ENCODE measurements at places on chromosomes 12 and 14. TPM values are rescaled to one million over a fixed set of nuclear protein-coding genes. Genes with fewer than 3 reads are reported as not detected.

Gene DIO3
- total RNA-seq = 0.34 TPM

Gene KRT5
- total RNA-seq = 0.44 TPM

Gene FGF6
- not detected for total RNA-seq

Gene P3H3
- total RNA-seq = 32.2 TPM

Gene AGAP2
- total RNA-seq = 15.8 TPM

Gene A2ML1
- not detected for total RNA-seq

GRCh38 chr12:91099341-91099740 lies 12.0 kb downstream of the LUM start:
- H3K4me3 ChIP-seq = no peak overlapping the region
- H3K27me3 ChIP-seq = no peaks in the 10 kb centered on the region
- H3K4me1 ChIP-seq = peaks cover 14% of the 10 kb centered on the region
- no peaks in the 10 kb centered on the region for H3K36me3 ChIP-seq

DNA sequence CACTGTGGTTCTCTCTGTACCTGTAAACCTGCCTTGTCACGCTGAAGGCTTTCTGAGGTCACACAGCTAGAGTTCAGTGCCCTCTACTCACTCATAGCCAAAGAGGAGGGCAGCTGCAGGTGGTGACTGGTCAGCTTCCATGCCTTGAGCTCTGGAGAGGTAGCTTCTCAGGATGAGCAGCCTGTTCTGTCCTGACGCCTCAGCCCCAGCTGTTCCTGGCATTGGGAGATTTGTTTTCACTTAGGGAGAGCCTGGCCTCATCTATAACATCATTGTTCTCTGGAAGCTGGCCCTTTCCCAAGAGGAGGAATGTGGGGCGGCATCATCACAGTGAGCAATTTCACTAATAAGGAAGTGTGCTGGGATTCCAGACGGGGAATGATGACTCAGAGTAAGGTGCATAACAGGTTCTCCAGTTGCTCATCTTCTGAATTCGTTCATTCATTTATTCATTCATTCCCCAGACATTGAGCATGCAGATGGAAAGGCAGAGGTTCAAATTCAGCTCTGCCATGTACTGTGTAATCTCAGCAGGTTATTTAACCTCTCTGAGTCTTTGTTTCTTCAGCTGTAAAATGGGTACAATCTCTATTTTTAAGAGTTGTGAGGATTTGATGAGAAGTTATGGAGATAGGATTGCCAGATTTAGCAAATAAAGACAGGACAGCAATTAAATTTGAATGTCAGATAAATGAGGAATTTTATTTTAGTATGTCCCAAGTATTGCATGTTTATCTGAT lies 255.8 kb upstream of the CRY1 start:
- H3K27ac ChIP-seq = peak overlapping the region; percentile 52
- H3K36me3 ChIP-seq = no peaks in the 10 kb centered on the region
- peaks cover 86% of the 10 kb centered on the region for H3K4me1 ChIP-seq
- peak; percentile 94 for DNase-seq
- H3K27me3 ChIP-seq = no peaks in the 10 kb centered on the region

GRCh38 chr12:104352106-104352713 lies 48.7 kb downstream of the EID3 start:
- no peak overlapping the region for H3K4me3 ChIP-seq
- peaks cover 33% of the 10 kb centered on the region for H3K36me3 ChIP-seq
- no peaks in the 10 kb centered on the region for H3K4me1 ChIP-seq
- H3K27me3 ChIP-seq = no peaks in the 10 kb centered on the region
- H3K27ac ChIP-seq = no peak overlapping the region
- DNase-seq = no peak

DNA sequence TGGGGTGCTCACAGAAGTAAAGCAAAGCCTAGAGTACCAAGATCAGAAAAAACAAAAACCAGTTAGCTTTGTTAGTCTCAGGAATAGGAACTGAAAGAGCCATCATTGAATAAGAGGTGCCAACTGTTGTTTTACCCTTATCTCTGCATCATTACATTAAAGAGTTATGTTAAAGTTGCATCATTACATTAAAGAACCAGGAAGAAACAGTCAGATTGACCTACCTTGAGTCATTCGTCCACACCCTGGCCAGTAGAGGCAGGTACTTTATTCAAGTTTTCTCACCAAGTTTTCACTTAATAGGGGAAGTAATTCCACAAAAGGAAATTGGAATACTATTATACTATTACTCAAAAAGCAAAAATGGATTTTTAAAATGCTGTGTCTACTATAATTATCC lies 121.7 kb upstream of the CNOT2 start:
- H3K4me3 ChIP-seq = no peak overlapping the region
- no peak overlapping the region for H3K27ac ChIP-seq
- H3K4me1 ChIP-seq = peaks cover 6% of the 10 kb centered on the region
- no peaks in the 10 kb centered on the region for H3K27me3 ChIP-seq
- no peak for DNase-seq

- H3K27ac ChIP-seq = no peak overlapping the region
- no peaks in the 10 kb centered on the region for H3K27me3 ChIP-seq
- H3K36me3 ChIP-seq = no peaks in the 10 kb centered on the region
- no peak for DNase-seq
- H3K4me3 ChIP-seq = no peak overlapping the region
- no peaks in the 10 kb centered on the region for H3K4me1 ChIP-seq
Observed at GRCh38 chr12:118342090-118342489, 30.6 kb downstream of the TAOK3 start.
